NCI-H524 (cell line): ENCODE measurements at places on chromosomes 16 and 17.

- DNase-seq = peak; percentile 46
These were observed 122.3 kb downstream of the CDK5R1 start for GRCh38 chr17:32609085-32609484.

GRCh38 chr16:24577167-24577566, 37.8 kb downstream of the RBBP6 start:
- DNase-seq = no peak

DNA sequence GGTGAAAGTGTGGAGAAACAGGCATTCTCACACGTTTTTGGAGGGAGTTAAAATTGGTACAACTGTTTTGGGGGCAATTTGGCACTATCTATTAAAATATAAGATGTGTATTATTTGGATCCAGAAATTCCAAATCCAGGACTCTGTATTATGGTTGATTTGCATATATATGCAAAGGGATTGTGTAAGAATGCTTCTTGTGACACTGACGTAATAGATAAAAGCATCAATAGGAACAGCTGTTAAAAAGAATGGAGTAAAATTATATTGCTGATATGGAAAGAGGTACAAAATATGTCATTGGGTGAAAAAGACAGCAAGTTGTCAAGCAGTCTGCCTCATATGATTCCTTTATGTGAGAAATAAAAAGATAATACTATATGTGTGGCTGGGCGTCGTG, 17.3 kb downstream of the FA2H start:
- no peak for DNase-seq

- DNase-seq = no peak
These were observed 66.3 kb upstream of the GSE1 start for GRCh38 chr16:85546585-85547447.

- DNase-seq = no peak
These were observed 40.6 kb upstream of the XYLT1 start for GRCh38 chr16:17511340-17511739.
